ENCODE measurements at places on chromosomes 4 and X.

DNA sequence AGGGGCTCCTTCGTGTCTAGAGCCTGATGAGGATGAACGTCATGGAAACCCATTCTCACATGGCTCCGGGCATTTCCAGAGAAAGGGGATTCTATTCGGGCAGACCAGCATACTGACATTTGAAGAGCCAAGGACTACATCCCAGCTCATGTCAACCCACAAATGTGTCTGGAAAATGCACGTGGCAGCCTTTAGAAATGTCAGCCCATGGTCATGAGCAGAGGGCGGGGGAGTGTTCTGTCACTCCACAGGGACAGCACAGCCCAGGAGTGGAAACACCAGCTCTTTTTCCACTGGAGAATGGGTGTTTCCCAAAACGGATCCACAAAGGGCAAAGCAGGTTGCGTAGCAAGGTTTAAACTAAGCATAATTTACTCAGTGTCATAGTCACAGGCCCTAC lies 207.0 kb downstream of the BCOR start:
- no peak for DNase-seq

GRCh38 chr4:2172627-2173231 lies 69.2 kb downstream of the HAUS3 start:
- DNase-seq: no peak

DNA sequence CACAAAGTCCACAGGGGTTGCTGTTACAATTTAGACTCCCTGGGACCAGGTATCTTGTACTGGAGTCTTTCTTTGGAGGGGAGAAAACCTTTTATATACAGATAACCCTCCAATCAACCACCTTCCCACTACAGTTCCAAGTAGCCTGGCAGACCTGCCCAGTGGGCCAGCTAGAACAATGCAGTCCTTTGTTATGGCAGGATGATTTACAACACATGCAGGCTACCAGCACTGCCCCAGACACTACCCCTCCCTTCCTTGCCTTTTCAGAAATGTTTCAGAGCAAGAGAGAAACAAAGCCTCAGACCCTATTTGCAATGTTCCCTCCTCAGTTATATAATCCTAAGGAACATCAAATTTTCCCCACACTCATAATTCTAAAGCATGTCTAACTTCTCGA lies 11.1 kb downstream of the RASL11B start:
- DNase-seq: no peak

DNA sequence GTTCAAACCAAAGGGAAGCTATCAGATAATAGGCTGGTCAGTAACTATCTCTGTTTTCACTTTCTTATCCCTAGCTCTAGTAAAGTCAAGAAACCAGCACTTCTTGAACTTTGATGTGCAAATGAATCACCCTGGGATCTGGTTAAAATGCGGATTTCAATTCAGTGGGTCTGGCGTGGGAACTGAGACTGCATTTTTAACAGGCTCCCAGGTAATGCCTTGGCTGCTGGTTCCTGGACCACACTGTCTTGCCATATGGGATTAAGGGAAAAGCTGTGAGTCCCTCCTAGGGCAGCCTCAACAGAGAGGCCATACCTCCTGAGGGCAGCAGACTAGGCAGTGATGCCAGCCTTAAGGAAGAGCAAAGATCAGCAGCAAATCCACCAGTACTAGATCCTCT lies 1.7 kb downstream of the RNF175 start:
- no peak for DNase-seq

DNA sequence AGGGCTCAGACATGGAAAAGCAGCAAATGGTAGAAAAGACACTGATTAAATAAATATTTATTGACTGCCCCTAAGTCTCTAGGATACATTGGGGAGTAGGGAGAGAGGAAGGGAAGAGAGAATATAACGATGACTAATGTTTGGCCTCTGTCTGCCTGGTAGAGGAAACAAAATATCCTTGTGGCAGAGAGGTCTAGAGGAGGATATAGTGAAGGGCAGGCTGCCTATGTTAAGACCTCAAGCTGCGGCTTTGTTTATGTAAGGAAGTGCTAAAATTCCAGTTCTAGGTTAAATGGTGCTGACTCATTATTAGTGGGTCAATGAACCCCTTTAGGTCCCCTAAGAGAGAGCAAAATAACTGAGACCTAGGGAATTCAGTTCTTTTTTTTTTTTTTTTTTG lies 427.3 kb upstream of the FTHL17 start:
- DNase-seq: no peak

DNA sequence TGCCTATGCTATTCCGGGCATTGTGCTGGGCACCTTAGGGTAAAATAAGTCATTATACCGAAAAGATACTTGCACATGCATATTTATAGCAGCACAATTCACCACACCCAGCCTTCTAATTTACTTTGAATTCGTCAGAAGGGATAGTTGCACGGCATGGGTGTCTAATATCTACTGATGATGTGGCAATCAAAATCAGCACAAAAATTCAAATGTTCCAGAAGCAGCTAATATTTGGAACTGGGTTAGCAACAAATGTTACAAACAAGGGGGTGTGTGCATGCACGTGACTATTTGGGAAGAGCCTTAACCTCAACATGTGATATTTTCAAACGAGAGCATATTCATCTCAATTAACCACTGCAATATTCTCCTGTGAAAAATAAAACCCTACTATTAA lies 79.7 kb upstream of the PRSS48 start:
- DNase-seq: no peak

GRCh38 chrX:154355094-154355775 lies 19.2 kb downstream of the FLNA start:
- no peak for DNase-seq

DNA sequence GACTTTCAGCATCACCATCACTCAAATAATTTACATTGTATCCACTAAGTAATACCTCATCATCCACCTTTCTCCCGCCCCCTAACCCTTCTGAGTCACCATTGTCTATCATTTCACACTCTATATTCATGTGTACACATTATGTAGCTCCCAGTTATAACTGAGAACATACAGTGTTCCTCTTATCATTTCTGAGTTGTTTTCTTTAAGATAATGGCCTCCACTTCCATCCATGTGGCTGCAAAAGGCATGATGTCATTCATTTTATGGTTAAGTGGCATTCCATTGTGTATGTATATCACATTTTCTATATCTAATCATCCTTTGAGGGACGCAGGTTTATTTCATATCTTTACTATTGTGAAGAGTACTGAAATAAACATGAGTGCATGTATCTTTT lies 14.6 kb upstream of the NDST4 start:
- no peak for DNase-seq

DNA sequence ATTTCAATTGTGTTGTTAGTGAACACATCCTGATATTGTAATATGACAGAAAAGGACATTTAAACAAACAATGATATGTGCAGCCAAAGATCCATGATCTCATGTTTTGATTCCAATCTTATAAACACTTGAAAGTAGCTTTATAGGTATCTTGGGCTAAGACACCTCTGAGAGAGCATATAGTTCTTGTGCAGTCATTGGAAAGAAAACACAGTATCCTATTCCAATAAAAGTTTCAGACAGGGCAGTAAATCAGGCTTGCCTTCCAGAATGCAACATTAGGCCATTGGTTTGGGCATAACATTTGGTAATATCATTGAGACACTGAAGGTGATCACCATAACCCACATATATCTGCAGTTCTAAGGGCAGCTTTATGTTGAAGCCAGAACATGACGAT lies 188.3 kb upstream of the HCCS start:
- DNase-seq: no peak

- no peak for DNase-seq
Observed at GRCh38 chr4:140037353-140038030, 116.5 kb downstream of the MAML3 start.

GRCh38 chr4:183353557-183353956 lies 31.3 kb upstream of the CLDN24 start:
- no peak for DNase-seq

Data from stimulated activated CD4-positive, alpha-beta T cell treated with anti-CD3 and anti-CD28 coated beads, Interleukin-4, amount 100 ng/mL, for 24 hours (primary cell).